ENCODE measurements at places on chromosomes 5 and 9.

GRCh38 chr5:77628840-77629508, 9.5 kb downstream of the OTP start:
- peak; percentile 22 for DNase-seq

GRCh38 chr5:891837-892393, 686 bp downstream of the BRD9 start:
- DNase-seq: no peak

GRCh38 chr5:133256276-133256675, 204.5 kb downstream of the HSPA4 start:
- DNase-seq: no peak

GRCh38 chr9:93541581-93542349, 34.6 kb upstream of the PHF2 start:
- no peak for DNase-seq

DNA sequence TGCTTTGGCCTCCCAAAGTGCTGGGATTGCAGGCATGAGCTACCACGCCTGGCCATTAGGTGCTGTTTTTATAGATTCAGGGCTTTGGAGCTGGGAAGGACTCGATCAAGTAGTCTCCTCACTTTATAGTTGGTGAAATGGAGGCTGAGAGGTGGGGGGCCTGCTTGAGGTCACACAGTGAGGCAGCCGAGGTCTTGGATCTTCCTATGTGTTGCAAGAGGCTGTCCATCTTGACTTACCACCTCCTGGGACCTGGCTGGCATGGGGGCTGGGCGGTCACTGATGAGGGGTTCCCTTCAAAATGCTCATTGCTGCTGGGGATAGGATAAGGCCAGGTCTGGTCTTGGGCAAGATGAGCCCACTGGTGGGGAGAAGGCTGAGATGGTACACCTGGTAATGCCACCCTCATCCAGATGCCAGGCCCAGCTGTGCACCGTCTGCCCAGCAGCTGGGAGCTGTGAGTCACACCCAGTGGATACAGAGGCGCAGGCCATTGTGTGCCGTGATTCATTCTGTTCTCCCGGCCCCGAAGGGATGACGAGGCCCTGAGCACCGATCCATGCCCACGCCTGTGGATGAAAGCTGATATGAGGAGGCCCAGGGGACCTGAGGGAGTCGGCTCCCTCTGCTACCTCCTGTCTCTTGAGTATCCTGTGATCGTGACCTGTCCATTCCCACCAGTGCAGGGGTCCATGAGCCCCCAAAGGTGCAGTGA, 10.5 kb upstream of the NDST1 start:
- DNase-seq: no peak
